ENCODE measurements at places on chromosomes 1 and 21.

DNA sequence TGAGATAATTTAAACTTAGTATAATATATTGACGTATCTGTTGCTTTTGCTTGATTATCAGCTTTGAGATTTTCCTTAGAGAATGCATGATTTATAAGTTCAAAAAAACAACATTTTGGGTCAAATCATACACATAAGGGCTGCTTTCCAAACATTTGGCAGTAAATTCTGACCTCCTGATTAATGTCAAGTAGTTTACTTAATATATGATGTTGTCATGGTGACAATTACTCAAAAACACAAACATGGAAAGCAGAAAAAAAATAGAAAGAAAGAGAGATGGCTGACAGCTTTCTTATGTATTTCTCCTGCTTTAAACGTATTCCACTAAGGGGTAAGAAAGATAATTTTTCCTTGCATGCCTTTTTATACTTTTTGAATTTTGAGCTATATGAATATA, 258.2 kb upstream of the C1orf105 start:
- no peak for DNase-seq

DNA sequence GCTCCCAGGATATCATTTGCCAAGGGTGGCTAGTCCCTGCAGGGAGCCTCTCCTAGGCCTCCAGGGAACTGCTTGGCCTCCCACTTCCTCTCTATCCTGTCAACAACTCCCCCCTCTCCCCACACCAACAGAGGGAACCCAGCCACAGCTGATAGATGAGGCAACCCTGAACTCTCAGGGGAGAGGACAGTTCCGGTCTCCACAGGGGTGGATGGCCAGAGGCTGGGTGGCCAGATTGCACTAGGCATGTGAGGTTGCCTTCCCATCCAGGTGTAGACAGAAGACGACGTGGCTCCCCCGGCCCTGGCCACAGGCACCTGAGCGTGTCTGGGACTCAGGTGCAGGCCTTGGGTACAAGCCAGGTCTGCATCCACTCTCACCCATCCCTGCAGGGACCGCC, 53.3 kb downstream of the TOR1AIP2 start:
- DNase-seq: no peak

DNA sequence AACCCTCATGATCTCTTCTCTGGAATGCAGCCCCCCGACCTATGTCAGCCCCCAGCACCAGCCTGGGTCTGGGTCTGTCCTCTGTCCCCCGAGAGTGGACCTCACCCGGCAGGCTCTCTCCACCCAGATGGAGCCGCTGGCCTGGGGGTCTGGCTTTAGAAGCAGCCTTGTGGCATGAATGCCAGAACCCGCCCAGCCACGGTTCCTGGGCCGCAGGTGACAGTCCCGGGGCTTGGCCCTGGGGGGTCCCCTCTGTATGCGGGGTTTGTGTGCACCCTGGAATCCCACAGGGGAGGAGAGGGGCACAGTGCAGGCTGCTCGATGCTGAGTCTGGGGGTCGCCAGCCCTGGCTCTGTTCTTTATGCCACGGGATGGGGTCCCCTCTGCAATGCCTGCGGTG, 96.0 kb upstream of the ACTRT2 start:
- DNase-seq: no peak

GRCh38 chr1:26067432-26067911, at the start of gene TRIM63:
Gene TRIM63 (minus strand): TSS chr1:26067630. CDS start chr1:26067494, 136 bp downstream.
- DNase-seq: no peak

GRCh38 chr1:28580722-28581530, 11.1 kb upstream of the RAB42 start:
- DNase-seq: peak; percentile 64

DNA sequence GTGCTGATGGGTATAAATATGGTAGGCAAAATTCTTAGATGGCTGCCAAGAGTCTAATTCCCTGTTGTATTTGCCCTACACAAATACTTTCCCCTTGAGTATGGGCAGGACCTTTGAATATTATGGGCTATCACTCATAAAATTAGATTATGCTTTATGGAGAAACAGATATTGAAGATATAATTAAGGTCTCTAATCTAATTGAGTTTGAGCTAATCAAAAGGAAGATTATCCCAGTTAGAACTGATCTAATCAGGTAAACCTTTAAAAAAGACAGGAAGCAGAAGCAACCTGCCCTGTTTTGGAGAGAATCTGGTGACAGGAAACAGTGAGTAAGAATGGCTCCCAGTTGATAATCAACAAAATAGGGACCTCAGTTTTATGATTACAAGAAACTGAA, 609.0 kb upstream of the PRMT6 start:
- no peak for DNase-seq
